Neuronal stem cell (in vitro differentiated cells): ENCODE measurements at places on chromosomes 3 and 15.

DNA sequence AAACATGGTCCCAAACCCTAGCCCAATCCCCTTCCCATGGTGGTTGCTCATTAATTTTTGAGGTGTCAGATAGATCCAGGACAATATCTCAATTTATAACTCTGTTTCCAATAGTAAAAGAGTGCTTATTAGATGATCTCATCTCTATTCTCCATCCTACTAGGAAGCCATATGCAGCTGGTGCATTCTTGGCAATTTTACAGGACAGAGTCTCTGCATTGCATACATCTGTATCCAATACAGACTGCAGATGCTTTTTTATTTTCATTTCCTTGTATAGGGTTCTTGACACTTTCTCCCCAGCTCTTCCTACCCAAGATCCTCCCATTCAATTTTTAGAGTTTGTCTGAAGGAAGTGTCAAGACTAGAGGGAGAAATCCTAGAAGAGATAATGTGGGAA is 194.8 kb upstream of the DPH6 start:
- DNase-seq = no peak

- peak; percentile 63 for DNase-seq
Observed at GRCh38 chr3:19149368-19149767, 1.1 kb downstream of the KCNH8 start.

- no peak for DNase-seq
Observed at GRCh38 chr3:29679944-29680343, 399.1 kb downstream of the RBMS3 start.

- no peak for DNase-seq
Observed at GRCh38 chr3:169562988-169563774, 100.3 kb downstream of the MECOM start.

GRCh38 chr15:70094690-70095311 is 2.9 kb downstream of the TLE3 start:
- DNase-seq = no peak

GRCh38 chr3:18611991-18612390 is 186.9 kb upstream of the SATB1 start:
- no peak for DNase-seq

DNA sequence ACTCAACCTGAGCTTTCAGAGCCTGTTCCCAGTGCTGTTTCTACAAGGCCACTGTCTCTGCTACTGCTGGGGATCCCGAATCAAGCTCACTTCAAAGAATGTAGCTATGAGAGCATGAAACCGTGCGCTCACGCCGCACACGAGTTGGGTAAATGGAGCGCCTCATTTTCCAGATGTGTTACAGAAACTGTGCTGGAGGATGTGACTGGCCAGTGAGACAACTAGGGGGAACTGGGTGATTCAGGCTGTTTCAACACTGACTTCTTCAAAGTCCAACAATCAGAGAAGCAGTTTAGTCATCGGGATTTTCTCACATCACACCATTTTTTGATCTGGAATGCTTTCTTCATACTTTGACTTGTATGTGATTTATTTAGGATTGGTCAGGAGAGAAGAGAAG is 3.5 kb downstream of the ZNF710 start:
- no peak for DNase-seq

DNA sequence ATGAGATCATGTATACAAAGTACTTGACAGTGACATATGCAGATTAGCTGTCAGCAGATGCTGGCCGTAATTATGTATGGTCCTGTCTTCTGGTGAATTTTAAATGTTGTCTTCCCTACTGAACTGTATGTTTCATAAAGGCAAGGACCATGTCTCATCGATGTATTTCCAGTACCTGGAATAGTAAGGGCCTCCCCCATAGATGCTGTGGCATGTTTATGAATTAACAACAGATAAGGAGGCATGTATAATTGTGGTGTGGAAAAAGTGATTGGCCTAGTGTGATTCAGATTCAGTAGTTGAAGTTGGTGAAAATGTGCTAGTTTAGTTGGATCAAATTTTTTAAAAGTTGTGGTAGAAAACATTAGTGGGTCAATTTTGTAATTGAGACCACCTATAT is 202.7 kb upstream of the SLC2A2 start:
- DNase-seq = no peak

DNA sequence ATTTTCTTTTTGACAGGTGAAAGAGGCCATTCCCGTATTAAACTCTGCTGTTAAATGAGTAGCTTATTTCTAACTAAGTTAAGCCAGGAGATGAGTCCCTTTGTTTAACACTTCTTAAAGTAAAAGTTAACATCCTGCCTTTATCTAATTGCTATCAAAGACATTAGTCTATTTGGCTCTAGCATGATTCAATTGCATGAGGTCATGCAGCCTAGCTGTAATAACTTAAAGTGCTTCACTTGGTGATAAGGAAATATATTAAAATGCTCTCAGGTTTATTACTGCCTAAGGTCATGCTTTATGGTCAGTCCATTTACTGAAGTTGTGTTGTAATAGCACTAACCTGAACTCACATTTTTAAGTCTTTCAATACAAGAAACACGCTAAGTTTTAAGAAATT is 82.3 kb upstream of the MLF1 start:
- no peak for DNase-seq

GRCh38 chr3:160707187-160707794 is 30.3 kb downstream of the ARL14 start:
- DNase-seq = peak; percentile 43

GRCh38 chr3:49166752-49167556 is 823 bp upstream of the CCDC71 start:
- DNase-seq = no peak
